ENCODE measurements at places on chromosomes 5 and 9.

DNA sequence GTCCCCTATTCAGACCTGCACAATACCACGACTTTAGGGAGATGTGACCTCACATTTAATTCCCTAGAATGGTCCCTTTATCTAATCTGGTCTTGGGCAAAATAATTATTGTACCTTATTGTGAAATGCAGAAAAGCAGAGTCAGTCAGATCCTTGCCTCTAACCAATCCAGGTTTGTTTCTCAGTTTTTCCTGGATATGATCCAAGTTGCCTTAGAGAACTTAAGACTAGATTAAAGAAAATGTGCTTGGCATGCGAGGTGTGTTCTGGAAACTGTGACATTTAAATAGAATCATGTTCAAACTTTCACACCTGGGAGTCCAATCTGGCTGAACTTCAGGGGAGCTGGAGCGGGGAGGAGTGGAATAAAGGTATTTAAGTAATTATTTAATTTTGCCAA, 696.2 kb downstream of the DNAH5 start:
- DNase-seq: no peak

DNA sequence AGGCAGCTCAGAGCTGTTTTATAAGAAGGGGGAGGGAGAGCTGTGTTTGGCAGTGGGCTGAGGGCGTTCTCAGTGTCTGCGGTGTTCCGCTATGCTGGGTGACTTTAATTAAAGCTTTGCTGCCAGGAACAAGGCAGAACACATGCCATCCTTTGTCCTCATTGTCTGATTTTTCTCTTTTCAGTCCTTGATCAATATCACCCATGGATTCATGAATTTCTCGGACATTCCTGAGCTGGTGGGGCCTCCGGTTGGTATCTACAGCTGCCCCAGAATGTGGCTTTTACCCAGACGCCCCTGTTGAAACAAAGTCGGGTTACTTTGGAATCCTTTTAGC, 66.5 kb upstream of the TGFBR1 start:
- no peak for DNase-seq

- peak; percentile 22 for DNase-seq
These were observed 16.9 kb upstream of the FBP1 start for GRCh38 chr9:94656200-94656599.

GRCh38 chr5:141494761-141495452, 6.0 kb downstream of the PCDHGC5 start:
- no peak for DNase-seq

DNA sequence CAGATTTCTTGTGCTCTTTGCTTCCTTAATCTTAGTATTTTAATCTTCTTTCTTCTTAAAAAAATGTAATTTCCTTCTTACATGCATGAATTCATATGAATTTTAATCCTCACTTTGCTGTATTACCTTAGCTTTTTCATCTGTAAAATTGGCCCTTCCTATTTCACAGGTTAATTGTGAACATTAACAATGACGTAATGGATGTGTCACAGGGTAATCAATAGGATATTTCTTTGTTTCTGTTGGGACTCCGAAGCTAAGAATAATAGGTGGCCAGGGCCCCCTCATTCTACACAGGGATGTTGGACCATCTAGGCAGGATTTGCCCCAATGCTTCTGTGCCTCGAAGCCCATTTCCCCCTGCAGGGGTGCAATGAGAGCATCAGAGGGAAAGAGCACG, 187.4 kb upstream of the NFIB start:
- no peak for DNase-seq

GRCh38 chr9:73165911-73166310, 14.2 kb downstream of the ANXA1 start:
- no peak for DNase-seq

DNA sequence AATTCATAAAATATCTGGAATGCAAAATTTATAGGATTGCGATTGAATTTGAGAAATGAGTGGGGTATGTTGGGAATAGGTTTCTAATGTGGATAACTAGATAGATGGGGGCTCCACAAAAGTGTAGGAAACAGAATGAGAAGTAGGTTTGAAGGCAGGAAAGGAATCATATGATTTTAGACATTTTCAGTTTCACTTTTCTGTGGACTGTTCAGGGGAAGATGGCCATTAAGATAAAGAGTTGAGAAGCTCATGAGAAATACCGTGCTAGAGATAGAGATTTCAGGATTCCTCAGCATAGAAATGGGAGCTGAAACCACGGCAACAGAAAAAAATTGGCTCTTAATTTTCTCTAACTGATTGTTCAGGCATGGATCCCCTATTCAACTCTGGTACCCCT, 163.4 kb upstream of the CD180 start:
- no peak for DNase-seq

Data from hematopoietic multipotent progenitor cell treated with erythropoietin and hydrocortisone succinate and interleukin-3 and kit ligand, for 8 days (in vitro differentiated cells).